ENCODE measurements at places on chromosomes 12 and 14.

GRCh38 chr12:82688596-82688995 lies 1.9 kb downstream of the TMTC2 start:
- DNase-seq: no peak

- peak; percentile 64 for DNase-seq
Measured at GRCh38 chr14:49586673-49587460, 687 bp upstream of the RPS29 start.

GRCh38 chr14:99752486-99753121 lies 40.6 kb upstream of the EML1 start:
- no peak for DNase-seq

DNA sequence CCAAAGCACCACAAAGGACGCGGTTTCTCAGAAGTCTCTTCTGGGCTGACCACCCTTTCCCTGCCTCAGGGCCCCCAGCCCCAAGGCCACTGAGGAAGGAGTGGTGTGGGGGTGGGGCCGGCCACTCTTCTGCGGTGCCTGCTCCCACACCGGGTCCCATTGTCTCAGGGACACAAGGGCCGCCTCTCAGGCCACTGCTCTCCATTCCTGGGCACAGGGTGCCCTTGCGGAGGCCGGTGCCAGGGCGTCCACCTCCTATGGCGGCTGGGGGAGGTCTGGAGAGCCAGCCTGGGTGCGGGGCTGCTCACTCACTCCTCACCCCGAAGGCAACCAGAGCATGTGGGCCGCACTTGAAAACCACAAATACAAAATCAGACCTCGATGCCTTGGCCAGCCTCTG lies 44.1 kb downstream of the PRIMA1 start:
- DNase-seq: no peak

- DNase-seq: no peak
Measured at GRCh38 chr12:132726386-132726785, 15.7 kb downstream of the PGAM5 start.

DNA sequence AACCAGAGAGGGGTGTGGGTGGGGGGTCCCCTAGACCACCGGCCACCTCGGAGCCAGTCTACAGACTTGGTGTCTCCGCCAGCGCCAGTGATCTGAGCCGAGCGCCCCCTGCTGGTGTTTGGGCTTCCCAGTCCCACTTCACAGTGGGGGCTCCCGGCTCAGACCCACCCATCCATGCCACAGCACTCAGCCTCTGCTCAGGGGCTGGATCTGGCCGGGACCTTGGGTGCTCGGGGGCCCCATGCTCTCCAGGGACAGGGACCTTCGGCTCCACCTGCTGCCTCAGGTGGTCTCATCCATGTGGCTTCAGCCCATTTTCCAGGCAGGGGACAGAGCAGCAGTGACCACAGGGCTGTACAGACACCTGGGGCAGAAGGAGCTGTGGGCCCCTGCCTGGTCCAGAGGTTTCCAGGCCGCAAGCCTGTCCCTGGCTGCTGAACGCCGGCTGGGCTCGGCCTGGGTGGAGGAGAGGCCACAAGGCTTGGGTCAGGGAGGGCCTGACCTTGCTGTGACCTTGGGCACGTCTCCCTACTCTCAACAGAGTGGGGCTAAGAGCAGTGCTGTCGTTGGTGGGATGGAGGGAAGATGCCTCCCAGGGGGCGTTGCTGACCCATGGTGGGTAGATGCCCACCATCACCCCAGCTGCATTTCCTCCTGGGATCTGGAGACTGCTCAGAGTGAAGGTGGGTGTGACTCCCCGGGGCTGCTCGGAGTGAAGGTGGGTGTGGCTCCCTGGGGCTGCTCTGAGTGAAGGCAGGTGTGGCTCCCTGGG lies 86.3 kb downstream of the KIF26A start:
- peak; percentile 25 for DNase-seq

DNA sequence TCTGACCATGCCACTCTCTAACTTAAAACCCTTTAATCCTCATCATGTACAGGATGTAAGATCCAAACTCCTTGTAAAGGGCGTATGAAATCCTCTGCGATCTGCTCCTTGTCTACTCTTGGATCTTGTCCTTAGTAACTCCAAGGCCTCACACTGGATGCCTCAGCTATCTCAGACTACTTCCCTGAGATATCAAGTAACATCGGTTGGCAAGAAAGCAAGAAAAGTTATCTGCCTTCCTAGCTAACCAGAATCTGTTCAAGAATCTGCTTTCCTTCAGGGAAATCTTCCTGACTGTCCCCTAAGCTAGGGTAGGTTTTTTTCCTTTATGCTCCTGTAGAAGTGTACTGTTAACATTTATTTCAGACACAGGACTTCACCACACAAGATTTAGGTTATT lies 82.6 kb downstream of the TAOK3 start:
- DNase-seq: no peak

DNA sequence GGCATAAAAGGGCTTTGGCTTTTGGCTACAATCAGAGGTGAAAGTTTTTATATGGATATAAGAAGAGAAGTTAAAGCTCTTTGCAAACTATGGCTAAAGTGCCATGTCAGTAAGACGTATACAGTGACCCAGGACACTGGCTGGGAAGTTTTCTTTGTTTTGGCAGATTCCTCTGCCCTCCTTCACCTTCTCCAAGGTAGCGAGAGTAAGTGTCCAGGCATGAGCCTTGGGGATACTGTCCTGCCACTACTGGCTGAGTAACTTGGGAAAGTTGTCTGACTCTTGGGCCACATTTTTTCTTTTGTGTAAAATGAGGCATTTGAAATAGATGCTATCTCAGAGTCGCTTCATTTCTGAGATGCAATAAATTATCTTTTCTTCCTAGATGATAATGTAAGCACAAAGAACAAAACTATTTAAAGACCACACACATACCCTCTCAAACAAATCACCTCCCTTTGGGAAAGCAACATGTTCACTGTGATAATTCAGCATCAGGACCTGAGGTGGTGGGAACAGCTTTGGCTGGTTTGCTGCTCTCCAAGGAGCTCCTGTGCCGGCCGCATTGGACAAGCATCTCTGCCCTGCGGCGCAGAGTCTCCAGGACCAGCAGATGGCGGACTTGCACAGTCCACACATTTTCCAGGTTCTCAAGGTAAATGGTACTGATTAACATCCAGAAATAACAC lies 106.3 kb downstream of the PTCSC3 start:
- DNase-seq: no peak

- no peak for DNase-seq
Measured at GRCh38 chr14:101004954-101005353, 101.4 kb upstream of the RTL1 start.

DNA sequence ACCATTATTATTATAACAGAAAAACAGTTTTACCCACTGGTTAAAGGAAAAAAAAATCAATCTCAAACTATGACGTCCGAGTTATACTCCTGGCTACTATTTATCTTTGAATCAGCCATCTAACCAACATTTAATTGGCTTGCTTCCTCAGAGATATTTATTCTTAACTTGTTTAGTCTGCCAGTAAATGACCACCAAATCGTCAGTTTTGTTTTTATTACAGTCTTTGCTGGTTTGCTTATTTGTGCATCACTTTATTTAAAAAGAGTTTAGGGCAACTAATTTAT lies 71.2 kb downstream of the RASSF8 start:
- DNase-seq: no peak
